ENCODE measurements at places on chromosomes 7 and 10.

- no peak for DNase-seq
Observed at GRCh38 chr7:48078470-48078869, 10.6 kb upstream of the UPP1 start.

- no peak for DNase-seq
Observed at GRCh38 chr10:99981581-99982199, 28.1 kb downstream of the DNMBP start.

DNA sequence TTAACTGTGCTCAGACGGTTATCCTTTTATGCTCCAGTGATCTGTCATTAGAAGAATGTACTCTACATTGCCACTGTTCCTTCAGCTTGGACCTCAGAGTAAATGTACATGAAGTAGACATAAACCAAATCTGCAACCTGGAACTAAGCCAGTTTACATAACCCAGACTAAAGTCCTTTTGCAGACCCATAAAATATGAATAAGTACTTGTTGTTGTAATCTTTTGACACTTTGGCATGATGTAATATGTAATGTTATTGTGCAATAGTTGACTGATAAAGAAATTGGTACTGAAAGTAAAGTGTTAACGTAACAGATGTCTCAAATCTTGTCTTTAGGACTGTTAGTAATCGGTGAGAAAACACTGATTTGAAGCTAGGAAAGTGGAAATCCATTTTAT is 115.8 kb upstream of the SORCS1 start:
- DNase-seq, result no peak

- DNase-seq, result no peak
Observed at GRCh38 chr7:158849768-158850544, 6.4 kb upstream of the DYNC2I1 start.

DNA sequence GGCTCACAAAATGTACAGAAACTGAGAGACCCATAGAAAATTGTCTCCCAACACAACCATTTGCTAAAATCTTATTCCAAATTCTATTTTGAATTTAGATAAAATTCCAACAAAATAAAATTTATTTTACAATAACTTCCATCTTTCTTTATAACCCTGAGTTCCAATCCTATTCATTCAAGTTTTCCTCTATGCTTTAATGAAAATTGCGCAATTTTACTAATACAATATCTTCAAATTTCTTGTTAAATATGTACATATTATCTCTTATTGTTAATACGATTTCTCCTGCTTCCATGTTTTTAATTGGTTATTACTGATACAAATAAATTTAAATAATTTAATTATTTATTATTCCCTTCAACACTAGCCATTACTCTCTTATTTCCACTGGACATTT is 645.2 kb upstream of the COBL start:
- DNase-seq, result no peak

- DNase-seq, result no peak
Observed at GRCh38 chr10:73889014-73889413, 14.7 kb upstream of the CAMK2G start.
